HFF-Myc (cell line): ENCODE measurements at places on chromosomes 7 and 10.
A peak's percentile ranks its signal among the peaks of the same experiment; 100 is the strongest.

DNA sequence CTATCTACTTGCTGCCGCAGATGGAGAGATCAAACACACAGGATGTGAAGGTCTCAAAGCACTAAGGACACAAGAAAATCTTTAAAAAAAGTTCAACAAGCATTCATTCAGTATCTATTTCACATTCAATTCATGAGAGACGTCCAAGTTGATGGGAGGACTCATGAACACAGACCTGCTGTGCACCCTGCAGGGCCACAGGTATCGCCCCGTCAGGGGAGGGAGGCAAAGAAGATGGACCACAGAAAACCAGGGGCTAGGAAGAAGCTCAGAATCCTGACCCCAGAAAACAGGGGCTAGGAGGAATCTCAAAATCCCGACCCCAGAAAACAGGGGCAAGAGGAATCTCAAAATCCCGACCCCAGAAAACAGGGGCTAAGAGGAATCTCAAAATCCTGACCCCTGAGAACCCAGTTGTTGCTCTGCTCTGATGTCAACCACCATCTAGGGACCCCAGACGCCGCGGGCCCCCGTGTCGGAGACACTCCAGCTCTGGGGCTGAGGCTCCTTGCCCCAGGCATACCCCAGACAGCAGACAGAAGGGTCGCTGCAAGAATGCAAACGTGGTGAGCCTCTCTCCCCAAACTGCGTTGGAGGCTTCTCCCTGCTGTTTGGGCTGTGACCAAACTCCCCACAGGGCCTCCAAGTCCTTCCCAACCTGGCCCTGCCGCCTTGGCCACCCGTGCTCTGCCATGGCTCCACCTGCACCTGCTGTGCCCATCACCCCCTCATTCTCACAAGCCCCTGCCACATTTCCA, 197.6 kb downstream of the DIP2C start:
- no peak for DNase-seq

DNA sequence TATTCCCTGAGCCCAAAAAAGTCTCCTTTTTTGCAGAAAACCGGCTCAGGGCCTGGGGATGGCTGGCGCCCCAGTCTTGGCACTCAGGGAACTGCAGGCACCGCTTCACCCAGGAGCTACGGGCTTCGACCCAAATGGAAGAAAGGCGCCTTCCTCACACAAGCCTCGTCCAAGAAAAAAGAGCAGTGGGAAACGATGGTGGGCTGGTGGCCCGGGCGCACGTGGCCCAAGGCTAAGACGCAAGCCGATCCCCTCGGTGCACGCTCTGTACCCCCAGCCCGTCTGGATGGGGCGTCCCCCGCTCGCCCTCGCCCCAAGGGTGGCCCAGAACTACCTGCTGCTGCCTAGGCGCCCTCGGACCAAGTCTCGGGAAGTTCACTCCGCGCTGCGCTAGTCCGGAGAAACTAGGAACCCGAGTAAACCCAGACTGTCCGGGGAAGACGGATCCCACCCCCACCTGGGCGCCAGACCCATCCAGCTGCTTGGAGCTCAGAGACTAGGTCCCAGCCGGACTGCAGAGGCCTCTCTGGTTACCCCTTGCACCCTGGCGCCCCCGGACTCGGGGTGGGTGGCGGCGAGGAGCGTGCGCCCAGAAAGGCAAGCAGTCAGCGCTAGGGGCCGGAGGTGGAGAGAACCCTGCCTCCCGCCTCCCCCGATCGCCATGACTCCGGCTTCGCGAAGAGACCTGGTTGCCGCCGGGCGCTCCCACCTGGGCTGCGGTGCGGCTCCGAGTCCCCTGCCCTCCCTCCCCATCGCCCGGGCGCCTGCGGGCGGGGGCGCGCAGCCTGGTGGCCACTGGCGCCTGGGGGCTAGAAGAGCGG, 76.4 kb downstream of the CALN1 start:
- DNase-seq, result no peak

- no peak for DNase-seq
Observed at GRCh38 chr10:22724773-22725172, 10.4 kb upstream of the PIP4K2A start.

DNA sequence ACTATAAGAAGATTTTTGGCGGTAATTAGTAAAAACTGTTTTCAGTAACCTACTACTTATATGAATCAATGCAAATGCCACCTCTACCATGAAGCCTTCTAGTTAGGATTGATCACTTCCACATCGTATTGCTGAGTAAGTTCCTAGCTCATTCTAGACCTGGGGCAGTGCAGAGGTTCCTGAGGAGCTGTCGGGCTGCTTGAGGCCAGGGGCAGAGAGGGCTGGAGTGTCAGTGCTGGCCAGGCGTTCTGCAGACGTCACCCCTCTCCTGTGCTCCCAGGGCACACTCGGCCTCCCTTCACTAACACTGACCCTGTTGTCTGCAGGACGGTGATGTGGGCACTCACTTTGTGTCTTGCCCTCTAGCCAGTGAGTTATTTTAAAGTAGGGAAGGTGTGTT, 275.7 kb downstream of the CELF2 start:
- no peak for DNase-seq

DNA sequence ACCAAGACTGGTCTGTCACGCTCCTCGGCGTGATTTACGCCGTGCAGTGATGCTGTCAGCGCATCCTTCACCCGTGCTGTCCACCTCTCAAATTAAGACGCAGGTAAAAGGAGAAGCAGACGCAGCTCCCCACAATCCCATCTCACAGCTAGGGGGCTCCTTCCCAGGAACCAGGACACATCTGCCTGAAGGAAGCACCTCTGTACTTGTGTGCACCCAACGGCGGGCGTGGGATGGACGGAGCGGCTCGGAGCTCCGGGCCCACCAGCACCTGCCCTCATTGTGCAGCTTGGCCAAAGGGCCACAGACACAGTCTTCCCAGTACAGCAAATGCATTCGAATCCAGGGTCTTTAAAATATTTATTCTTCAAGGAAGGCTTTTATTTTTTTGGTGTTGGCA, 55.3 kb downstream of the STK32C start:
- no peak for DNase-seq

GRCh38 chr10:92119340-92119739, 171.5 kb downstream of the CPEB3 start:
- DNase-seq, result no peak

- DNase-seq, result peak; percentile 20
Observed at GRCh38 chr10:18610517-18610916, 40.9 kb downstream of the NSUN6 start.

- no peak for DNase-seq
Observed at GRCh38 chr10:97922022-97922758, 72.5 kb downstream of the GOLGA7B start.
